ENCODE measurements at places on chromosomes 13 and 19. TPM values are rescaled to one million over a fixed set of nuclear protein-coding genes. Genes with fewer than 3 reads are reported as not detected.

DNA sequence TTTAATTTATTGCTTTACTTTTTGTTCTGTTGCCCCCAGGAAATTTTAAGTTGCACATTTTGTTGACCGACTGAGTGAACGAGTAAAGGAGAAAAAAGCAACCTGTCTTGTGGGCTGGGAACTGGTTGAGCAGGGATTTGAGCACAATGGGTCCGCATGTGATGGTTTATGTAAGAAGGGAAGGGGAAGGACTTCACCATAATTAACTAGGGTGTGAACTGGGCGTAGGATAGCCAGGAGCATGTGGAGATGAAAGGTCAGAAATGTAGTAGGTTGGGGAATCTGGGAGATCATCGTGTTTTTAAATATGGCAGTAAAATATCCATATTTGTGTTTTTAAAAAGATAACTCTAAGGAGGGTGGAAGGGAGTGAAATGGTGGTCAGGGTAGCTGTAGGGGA lies 99.9 kb downstream of the GPC5 start:
- no peaks in the 10 kb centered on the region for H3K36me3 ChIP-seq
- no peak for DNase-seq
- no peak overlapping the region for H3K4me3 ChIP-seq
- H3K4me1 ChIP-seq = no peaks in the 10 kb centered on the region
- H3K27me3 ChIP-seq = no peaks in the 10 kb centered on the region
- H3K27ac ChIP-seq = no peak overlapping the region

GRCh38 chr19:45368737-45369340 lies 1.5 kb downstream of the ERCC2 start:
- no peak for DNase-seq
- H3K4me3 ChIP-seq = no peak overlapping the region
- no peak overlapping the region for H3K27ac ChIP-seq

GRCh38 chr13:24654741-24655140 lies 25.5 kb upstream of the ATP12A start:
- H3K27me3 ChIP-seq = no peaks in the 10 kb centered on the region
- H3K36me3 ChIP-seq = no peaks in the 10 kb centered on the region
- no peak overlapping the region for H3K4me3 ChIP-seq
- no peak overlapping the region for H3K27ac ChIP-seq

GRCh38 chr19:2149980-2150793 lies 1.2 kb downstream of the AP3D1 start:
- peak; percentile 58 for DNase-seq
- H3K27ac ChIP-seq = peak overlapping the region; percentile 92
- H3K36me3 ChIP-seq = no peaks in the 10 kb centered on the region
- no peaks in the 10 kb centered on the region for H3K27me3 ChIP-seq

GRCh38 chr19:17703824-17704463 lies 15.3 kb upstream of the MAP1S start:
- no peak overlapping the region for H3K27ac ChIP-seq
- H3K4me1 ChIP-seq = no peaks in the 10 kb centered on the region
- no peaks in the 10 kb centered on the region for H3K36me3 ChIP-seq
- DNase-seq = peak; percentile 68
- H3K27me3 ChIP-seq = no peaks in the 10 kb centered on the region
- H3K4me3 ChIP-seq = no peak overlapping the region

- H3K36me3 ChIP-seq = no peaks in the 10 kb centered on the region
- H3K27me3 ChIP-seq = no peaks in the 10 kb centered on the region
- DNase-seq = no peak
- no peak overlapping the region for H3K4me3 ChIP-seq
Observed at GRCh38 chr19:50551715-50552187, 16.5 kb downstream of the LRRC4B start.

DNA sequence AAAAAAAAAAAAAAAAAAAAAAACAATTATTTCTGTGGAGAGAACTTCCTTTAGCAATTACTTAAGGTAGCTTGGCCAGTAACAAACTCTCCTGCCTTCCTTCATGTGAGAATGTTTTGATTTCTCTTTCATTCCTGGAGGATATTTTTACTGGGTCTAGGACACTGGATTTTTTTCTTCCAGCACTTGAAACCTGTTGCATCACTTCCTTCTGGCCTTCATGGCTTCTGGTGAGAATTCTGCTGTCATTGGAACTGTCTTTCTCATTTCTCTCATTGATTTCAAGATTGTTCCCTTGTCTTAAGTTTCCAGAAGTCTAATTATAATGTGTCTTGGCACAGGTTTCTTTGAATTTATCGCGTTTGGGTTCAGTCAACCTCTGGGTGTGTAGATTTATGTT lies 19.3 kb upstream of the RAB20 start:
- H3K27ac ChIP-seq = no peak overlapping the region
- H3K36me3 ChIP-seq = no peaks in the 10 kb centered on the region
- DNase-seq = no peak
- no peaks in the 10 kb centered on the region for H3K4me1 ChIP-seq
- H3K27me3 ChIP-seq = no peaks in the 10 kb centered on the region

DNA sequence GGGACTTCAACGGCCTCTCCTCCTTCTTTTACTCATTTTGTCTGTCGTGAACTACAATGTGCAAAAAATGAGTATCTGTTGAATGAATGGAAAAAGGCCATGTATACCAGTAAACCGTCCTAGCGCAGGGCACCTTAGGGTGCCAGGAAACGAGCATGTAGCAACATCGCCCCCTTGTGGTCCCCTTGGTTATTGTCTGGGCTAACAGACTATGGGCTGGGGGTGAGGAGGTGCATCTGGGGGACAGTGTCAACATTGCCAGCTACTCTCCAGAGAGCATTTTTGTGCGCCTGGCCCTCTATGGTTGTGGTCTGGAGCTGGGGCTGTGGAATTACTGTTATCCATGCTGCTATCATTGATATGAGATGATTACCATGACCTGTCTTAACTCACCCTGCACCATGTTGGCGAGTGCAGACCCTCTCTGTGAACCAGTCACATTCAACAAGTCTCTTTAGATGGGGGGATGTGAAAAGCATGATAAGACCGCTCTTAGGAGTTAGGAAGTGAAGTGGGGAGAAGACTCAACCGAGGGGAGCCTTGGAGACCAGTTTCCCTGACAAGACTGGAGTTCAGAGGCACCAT lies 22.8 kb upstream of the SIGLEC11 start:
- no peaks in the 10 kb centered on the region for H3K36me3 ChIP-seq
- DNase-seq = peak; percentile 85
- no peak overlapping the region for H3K27ac ChIP-seq
- H3K4me3 ChIP-seq = no peak overlapping the region
- no peaks in the 10 kb centered on the region for H3K27me3 ChIP-seq

GRCh38 chr13:53100394-53101063 lies 71.9 kb downstream of the OLFM4 start:
- H3K36me3 ChIP-seq = no peaks in the 10 kb centered on the region
- H3K4me3 ChIP-seq = no peak overlapping the region
- no peak for DNase-seq
- no peak overlapping the region for H3K27ac ChIP-seq
- H3K27me3 ChIP-seq = no peaks in the 10 kb centered on the region
- no peaks in the 10 kb centered on the region for H3K4me1 ChIP-seq

DNA sequence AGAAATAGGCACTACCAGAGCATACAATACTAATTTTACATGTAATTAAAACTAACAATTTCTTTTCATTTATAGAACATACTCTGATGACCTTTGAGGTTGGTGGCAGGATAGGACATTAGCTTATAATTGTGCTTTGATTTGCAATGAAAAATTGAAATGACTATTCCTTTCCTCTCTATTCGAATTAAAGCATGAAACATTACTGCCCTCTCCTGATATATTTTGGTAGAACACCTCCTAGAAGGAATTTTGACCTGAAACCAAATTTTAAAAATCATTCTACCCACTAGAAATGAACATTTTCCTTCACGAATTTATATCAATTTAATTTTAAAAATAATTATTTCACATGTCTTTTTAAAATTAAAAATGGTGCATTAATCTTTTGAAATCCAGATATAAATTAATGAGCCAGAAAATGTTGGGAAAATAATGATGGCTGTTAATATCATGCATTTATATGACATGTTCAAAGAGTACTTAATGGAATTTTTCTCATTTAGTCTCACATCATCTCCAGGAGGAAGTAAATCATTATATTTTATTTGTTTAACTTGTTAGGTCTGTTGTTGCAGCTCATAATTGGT lies 556.3 kb upstream of the ARGLU1 start:
- no peaks in the 10 kb centered on the region for H3K36me3 ChIP-seq
- H3K4me1 ChIP-seq = peaks cover 8% of the 10 kb centered on the region
- no peak overlapping the region for H3K4me3 ChIP-seq
- H3K27ac ChIP-seq = no peak overlapping the region

- peaks cover 51% of the 10 kb centered on the region for H3K4me1 ChIP-seq
- H3K36me3 ChIP-seq = peaks cover 28% of the 10 kb centered on the region
- H3K27ac ChIP-seq = peak overlapping the region; percentile 70
- H3K27me3 ChIP-seq = no peaks in the 10 kb centered on the region
Observed at GRCh38 chr19:19488875-19489690, 26.3 kb downstream of the TSSK6 start.

GRCh38 chr13:27789153-27789494 lies 3.2 kb upstream of the GSX1 start:
- no peaks in the 10 kb centered on the region for H3K4me1 ChIP-seq
- peaks cover 46% of the 10 kb centered on the region for H3K27me3 ChIP-seq
- no peaks in the 10 kb centered on the region for H3K36me3 ChIP-seq
- H3K4me3 ChIP-seq = no peak overlapping the region
- DNase-seq = peak; percentile 18

- H3K27me3 ChIP-seq = no peaks in the 10 kb centered on the region
- H3K4me3 ChIP-seq = no peak overlapping the region
- no peaks in the 10 kb centered on the region for H3K36me3 ChIP-seq
- H3K4me1 ChIP-seq = no peaks in the 10 kb centered on the region
- no peak for DNase-seq
- no peak overlapping the region for H3K27ac ChIP-seq
Observed at GRCh38 chr13:76677043-76677442, 209.2 kb downstream of the KCTD12 start.

GRCh38 chr13:77470986-77471385 lies 64.5 kb upstream of the SCEL start:
- H3K4me1 ChIP-seq = no peaks in the 10 kb centered on the region
- no peak overlapping the region for H3K4me3 ChIP-seq
- no peak for DNase-seq
- no peaks in the 10 kb centered on the region for H3K27me3 ChIP-seq

DNA sequence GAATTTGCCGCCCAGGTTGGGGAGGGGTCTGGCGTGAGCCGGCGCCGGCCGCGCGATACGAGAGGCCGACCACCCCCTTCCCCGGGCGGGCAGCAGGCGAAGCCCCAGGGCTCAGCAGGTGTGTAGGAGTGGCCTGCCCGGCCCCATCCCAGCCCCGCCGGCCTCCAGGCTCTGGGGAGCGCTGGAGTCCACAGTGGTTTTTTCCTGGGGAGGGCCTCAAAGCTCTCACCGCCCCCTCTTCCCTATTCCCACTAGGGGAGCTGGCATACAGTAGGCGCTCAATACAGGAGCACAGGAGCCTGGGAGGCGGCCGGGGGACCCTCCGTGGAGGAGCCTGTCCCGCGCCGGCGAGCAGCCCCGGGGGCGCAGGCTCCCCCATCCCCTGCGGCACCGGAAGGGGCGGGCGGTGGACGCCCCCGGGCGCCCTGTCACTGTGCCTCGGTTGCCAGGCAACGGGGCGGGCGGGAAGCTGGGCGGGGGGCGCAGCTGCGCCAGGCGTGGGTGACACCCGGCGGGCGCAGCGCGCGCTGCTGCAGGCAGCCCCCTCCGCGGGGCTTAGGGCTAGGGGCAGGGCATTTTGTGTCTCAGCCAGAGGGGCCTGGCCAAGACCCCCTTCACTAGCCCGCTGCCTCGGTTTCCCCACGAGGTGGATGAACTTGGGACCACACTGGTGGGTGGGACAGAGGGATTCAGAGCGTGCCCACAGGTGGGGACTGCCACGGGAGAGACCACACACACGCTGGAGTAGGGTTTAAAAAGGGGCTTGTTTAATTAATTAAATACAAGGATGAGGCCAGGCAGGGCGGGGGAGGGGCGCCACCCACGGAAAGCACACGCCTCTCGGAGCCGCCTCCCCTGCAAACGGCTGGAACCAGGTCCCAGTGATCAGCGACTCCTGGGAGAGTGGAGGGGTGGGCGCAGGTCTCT lies 3.6 kb upstream of the REXO1 start:
- peaks cover 9% of the 10 kb centered on the region for H3K4me1 ChIP-seq
- H3K27ac ChIP-seq = no peak overlapping the region
- no peaks in the 10 kb centered on the region for H3K27me3 ChIP-seq
- no peaks in the 10 kb centered on the region for H3K36me3 ChIP-seq
- peak; percentile 67 for DNase-seq

DNA sequence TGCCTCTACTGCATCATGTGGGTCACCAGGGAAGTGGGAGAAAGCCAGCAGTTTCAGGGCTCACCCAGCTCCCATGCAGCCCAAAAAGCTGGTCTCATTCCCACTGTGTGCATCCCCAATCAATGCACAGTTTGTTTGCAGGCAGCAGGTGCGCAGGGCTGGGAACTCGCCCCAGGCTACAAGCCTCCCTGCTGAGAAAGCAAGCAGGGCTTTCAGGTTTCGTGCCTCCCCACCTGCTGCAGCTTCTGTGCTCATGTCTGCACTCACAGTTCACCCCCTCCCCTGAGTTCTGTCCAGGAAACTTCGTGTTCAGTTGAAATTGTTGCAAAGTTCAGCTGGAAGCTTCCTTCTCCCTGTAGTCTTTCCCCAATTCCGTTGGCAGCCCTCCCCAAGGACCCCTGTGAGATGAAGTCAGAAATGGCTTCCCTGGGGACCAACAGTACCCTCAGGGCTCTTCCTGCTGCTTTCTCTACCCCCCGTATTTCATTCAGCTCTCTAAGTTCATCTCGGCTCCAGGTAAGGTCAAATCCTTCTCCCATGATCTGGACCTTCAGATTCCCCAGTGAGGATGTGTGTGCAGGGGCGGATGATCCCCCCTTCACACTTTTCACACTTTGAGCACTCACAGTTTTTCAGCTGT lies 10.3 kb upstream of the KLK3 start:
- H3K4me1 ChIP-seq = no peaks in the 10 kb centered on the region
- no peak overlapping the region for H3K4me3 ChIP-seq
- H3K27me3 ChIP-seq = no peaks in the 10 kb centered on the region
- no peaks in the 10 kb centered on the region for H3K36me3 ChIP-seq
- no peak for DNase-seq

DNA sequence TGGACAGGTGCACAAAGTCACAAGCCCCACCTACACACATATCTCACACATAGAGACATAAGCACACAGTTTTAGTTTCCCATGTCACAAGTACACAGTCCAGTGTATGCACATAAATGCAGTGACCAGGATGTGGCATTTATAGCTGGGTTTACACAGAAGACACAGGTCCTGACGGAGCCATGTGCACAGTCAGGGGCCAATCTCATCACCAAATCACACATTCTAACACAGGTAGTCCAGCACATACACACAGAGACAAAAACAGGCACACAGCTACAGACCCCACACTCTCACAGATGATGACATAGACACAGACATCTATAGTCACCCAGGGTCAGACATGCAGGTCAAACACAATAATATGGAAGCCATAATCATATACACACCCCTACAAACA lies 2.1 kb downstream of the NUMBL start:
- H3K4me3 ChIP-seq = peak overlapping the region; percentile 3
- H3K36me3 ChIP-seq = no peaks in the 10 kb centered on the region
- H3K27me3 ChIP-seq = no peaks in the 10 kb centered on the region
- peaks cover 4% of the 10 kb centered on the region for H3K4me1 ChIP-seq
- peak overlapping the region; percentile 82 for H3K27ac ChIP-seq

The ANGPTL8 gene
- total RNA-seq = not detected

The MISP gene
- total RNA-seq = 828 TPM

The SLAIN1 gene
- total RNA-seq = 33.0 TPM

The S1PR4 gene
- 3.1 TPM for total RNA-seq

The CNN1 gene
- 25.7 TPM for total RNA-seq

The NLRP9 gene
- total RNA-seq = not detected

The TMEM145 gene
- not detected for total RNA-seq

The LGALS14 gene
- total RNA-seq = not detected

The TMEM143 gene
- total RNA-seq = 13.1 TPM

The CHAMP1 gene
- total RNA-seq = 13.2 TPM

The SLC25A41 gene
- not detected for total RNA-seq
